ENCODE measurements at places on chromosomes 11 and 22.

GRCh38 chr22:35684270-35684700 lies 33.4 kb upstream of the APOL5 start:
- DNase-seq: peak; percentile 38

DNA sequence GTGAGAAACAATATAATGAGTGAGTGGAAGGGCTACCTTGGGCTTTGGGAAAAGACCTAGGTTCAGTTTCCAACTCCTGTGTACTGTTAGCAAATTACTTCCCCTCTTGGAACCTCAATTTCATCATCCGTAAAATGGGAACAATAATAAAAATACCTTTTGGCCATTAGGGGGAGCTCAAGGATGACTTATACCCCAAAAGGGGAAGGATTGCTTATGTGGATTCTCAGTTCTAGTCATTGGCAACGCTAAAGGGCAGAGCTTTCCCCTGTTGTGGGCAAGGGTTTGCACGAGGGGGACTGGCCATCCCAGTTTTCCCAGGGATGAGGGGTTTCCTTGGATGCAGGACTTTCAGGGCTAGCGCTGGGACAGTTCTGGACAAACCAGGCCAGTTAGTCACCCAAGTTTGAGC lies 3.1 kb upstream of the COMMD9 start:
- peak; percentile 32 for DNase-seq

DNA sequence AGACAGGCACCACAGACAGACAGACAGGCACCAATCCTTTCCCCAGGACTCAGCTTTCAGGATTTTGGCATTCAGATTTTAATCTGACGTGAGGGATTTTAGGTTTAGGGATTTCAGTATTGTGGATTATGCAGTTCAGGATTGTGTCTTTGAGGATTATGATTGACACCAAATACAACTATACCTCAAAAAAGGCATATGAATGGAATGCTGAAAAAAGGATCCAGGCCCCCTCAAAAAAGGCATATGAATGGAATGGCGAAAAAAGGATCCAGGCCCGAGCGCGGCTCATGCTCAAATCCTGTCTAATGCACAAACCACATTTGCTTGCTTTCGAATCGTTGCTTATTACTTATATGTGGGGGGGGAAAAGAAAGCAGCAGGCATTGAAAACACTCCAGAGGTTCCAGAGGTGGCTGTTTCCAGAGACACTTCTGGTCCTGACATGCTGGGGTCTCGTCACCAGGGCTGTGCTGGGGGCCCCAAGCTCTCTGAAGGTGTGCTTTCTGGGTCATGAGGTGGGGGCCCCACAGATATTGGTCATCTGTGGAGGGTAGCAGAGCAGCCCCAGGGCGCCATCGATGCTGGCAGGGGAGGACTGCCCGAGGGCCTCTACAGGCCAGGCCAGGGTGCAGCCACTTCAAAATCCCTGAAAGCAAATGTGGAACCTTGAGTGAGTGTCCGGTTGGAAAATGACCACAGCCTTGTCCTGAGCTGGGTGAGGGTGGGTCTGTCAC lies 16.8 kb upstream of the OSBPL5 start:
- DNase-seq: no peak

- no peak for DNase-seq
Observed at GRCh38 chr22:27241430-27242321, 559.9 kb downstream of the MN1 start.

GRCh38 chr11:73388265-73389133 lies 12.3 kb downstream of the RELT start:
- no peak for DNase-seq

GRCh38 chr11:78654071-78654470 lies 79.4 kb upstream of the NARS2 start:
- DNase-seq: no peak

- DNase-seq: peak; percentile 70
Observed at GRCh38 chr11:6431861-6432260, 8.9 kb downstream of the HPX start.

DNA sequence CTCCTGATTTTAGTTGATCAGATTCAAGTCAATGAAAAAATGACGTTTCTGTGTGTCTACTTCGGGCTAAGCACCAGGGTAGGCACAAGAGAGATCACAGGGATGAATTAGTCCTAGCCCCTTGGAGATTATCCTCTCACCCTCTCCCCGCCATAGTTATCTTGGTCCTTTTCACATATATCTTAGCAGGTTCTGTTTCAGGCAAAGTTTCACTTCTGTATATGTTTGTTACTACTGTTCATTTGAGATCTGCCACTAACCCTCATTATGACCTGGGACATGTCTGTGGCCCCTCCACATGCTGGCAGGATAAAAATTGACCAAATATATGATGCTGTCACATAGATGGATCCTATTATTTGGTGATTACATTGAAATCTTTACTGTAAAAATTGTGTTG lies 186.1 kb downstream of the AASDHPPT start:
- no peak for DNase-seq

GRCh38 chr11:13029872-13030271 lies 20.8 kb downstream of the RASSF10 start:
- no peak for DNase-seq

GRCh38 chr11:13366266-13367026 lies 88.9 kb downstream of the BMAL1 start:
- DNase-seq: no peak

- DNase-seq: no peak
Observed at GRCh38 chr11:18105086-18105801, 638 bp downstream of the SAAL1 start.

GRCh38 chr11:33211580-33211979 lies 45.6 kb upstream of the HIPK3 start:
- DNase-seq: no peak

- DNase-seq: no peak
Observed at GRCh38 chr22:26404851-26405421, 24.1 kb upstream of the ASPHD2 start.

DNA sequence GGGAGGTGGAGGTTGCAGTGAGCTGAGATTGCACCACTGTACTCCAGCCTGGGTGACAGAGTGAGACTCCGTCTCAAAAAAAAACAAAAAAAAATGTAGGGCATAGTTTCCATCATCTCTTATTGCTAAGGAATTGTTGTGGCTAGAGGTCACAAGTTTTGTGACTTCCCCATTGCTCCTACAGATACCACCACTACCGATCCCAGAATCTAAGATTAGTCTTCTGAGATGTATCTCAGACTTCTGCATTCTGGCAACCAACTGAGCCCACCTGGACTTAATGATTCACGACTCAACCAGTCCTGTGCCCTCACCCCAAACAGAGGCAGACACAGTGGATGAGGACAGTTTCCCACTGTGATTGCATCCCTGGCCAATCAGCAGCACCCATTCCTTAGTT lies 148.9 kb downstream of the NECTIN1 start:
- no peak for DNase-seq

DNA sequence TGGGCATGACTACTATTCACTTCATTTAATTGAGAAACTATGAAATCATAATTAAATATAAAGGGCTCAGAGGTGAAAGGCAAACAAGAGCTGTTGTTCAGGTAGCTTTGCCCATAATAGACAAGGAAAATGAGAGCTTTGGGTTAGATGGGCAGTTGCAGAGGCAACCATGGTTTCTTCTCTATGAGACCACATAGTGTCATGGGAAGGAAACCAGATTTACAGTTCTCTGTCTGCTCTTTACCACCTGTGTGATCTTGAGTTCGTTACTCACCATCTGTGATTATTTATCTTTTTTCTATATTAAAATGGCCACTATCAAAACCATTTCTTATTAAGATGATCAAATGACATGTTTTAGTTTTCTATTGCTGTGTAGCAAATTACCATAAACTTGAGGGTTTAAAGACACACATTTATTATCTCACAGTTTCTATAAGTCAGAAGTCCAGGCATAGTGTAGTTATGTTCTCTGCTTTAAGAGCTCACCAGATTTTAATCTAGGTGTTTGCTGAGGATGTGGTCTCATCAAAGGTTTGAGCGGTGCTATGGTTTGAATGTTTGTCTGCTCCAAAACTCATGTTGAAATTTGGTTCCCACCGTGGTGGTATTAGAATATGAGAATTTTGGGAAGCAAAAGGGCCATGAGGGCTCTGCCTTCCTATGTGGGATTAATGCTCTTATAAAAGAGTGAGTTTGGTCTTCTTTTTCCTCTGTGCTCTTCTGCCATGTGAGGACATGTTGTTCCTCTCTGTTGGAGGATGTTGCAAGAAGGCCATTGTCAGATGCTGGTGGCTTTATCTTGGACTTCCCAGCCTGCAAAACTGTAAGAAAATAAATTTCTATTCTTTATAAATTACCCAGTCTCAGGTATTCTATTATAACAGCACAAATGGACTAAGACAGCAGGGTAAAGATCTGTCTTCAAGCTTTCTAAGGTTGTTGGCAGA lies 38.2 kb downstream of the OR2AG2 start:
- DNase-seq: no peak

DNA sequence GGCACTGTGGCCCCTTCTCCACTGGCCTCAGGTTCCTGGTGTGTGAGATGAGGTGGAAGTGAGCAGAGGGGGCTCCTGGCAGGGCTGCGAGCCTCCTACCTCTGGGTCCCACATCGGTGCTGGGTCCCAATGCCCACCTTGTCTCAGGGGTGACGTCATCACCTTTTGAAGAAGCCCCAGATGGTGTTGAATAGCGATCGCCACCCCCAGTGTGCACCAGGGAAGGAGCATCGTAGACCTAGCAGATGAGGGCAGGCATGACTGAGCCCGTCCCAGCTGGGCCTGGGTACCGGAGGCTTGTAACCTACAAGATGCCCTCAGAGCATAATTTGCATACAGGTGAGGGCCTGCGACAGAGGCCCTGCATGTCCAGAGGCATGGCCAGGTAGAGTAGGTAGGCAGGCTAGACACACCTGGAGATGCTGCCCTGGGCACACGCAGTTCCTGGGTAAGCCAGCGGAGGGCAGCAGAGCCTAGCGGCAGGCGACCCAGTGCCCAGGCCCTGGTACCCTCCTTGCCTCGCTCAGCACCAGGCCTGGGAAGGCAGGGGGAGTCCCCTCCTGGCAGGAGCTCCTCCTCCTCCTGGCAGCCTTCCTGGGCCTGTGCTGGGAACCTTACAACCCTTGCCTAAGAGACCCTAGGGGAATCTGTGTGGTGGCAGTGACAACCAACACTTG lies 52.5 kb downstream of the TPCN2 start:
- peak; percentile 72 for DNase-seq

- DNase-seq: no peak
Observed at GRCh38 chr11:70811915-70812314, 413.6 kb downstream of the CTTN start.

- no peak for DNase-seq
Observed at GRCh38 chr22:44405661-44406060, 92.4 kb downstream of the RTL6 start.

DNA sequence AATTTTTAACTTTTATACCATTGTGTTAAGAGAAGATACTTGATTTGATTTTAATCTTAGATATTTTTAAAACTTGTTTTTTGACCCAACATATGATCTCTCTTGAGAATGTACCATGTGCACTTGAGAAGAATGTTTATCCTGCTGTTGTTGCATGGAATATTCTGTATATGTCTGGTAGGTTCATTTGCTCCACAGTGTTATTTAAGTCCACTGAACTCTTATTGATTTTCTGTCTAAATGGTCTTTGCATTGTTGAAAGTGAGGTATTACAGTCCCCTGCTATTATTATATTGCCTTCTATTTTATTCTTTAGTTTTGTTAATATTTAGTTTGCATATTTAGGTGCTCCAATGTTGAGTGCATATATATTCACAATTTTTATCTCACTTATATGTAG lies 397.3 kb upstream of the CCDC179 start:
- DNase-seq: no peak

DNA sequence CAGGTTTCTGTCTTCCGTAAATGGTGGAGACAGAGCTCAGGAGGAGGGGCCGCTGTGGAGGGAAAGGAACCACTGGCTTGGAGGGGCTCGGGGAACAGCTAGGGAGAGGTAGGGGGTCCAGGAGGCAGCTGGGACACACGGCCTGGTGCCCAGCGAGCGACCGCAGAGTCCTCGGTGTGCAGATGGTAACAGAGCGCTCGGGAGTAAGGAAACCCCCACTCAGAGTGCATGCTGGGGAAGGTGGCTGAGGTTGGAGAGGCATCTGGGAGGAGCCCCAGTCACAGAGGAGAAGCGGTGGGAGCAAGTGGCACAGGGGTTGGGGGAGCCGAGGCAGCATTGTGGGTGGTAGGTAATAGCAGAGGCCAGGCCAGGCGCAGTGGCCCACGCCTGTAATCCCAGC lies 10.8 kb upstream of the NCF4 start:
- no peak for DNase-seq

DNA sequence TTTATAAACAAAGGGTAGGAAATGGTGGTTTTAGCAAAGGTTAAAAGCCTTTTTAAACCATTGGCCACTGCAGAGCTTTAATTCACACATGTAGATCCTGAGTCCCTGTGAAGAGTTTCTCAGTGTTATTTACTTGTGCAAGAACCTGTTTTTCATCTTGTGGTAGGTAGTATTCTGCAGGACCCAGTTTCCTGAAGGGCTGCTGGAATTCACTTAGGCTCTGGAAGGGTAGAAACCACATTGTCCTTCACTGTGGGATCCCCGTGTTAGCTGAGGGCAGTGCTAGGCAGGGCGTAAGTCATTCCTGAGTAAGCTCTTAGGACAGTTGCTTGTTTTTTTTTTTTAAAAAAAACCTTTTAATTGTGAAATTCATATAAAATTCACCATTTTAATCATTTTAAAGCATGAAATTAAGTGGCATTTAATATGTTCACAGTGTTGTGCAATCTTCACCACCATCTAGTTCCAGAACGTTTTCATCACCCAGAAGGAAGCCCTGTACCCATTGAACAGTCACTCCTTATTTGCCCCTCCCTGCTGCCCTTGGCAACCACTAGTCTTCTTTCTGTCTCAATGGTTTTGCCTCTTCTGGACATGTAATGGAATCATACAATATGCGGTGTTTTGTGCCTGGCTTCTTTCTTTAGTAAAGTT lies 77.7 kb downstream of the C22orf31 start:
- no peak for DNase-seq

GRCh38 chr11:130204703-130205095 lies 45.1 kb downstream of the ST14 start:
- no peak for DNase-seq

DNA sequence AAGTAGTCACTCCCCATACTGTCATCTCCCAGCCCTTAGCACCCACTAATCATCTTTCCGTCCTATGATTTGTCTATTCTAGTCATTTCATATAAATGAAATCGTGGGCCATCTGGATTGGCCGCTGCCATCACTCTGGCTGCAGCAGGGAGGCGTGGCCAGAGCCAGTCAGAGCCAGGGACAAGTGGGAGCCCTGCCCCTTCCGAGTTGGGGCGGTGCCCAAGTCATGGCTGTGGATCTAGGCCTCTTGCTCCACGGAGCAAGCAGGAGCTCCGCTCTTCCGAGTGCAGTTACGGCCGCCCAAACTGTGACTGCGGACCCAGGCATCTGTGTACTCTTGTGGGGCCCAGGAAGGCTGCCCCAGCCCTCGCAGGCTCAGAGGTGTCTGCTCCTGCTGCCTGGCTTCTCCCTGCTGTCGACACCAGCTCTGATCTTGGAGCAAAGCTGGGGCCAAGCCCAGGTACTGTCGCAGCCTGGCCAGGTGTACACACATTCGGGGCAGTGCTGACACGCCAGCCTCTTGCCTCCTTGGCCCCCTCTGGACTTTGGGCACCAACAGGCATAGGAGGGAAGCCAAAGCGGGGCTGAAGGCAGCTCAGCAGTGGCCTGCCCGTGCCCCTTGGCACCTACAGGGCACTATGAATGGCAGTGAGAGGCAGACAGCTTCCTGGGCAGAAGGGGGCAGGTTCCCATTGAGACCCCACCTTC lies 8.4 kb downstream of the MRPL48 start:
- no peak for DNase-seq
